ENCODE measurements at places on chromosomes 3 and 15.

DNA sequence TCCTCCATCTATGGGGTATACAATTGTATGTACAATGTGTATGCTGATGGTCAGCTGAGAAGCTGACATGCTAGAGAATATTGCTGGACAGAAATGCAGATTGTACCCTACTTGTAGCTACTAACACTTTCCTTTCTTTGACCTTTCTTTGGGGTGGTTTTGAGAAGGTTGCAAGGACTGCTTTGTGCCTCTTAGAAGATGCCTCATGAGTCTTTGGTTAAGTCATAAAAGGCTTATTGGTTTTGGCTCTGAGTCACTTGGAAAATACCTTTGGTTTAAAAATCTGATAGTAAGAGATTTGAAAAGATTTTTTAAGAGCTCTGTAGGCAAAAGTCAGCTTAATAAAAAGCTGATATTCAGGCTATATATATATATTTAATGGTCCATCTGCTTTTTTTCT, 71.5 kb downstream of the ZMAT3 start:
- DNase-seq, result no peak

DNA sequence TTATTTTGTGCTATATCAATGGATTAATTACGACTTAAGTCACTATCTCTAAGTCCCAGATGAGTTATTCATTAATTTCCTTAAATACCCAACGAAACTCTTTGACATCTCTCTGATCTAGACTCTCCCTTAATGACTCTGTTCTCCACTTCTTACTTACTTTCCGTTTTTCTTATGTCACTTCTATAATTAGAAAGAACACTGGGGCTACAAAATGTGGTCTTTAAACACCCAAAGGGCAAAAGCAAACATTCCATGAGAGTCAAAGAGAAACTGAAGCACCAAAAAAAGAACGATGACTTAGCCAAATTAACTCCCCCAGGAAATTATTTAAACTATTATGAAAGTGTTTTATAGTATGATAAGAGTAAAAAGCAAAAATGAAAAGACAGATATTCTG, 166.4 kb upstream of the UBE2E2 start:
- DNase-seq, result no peak

DNA sequence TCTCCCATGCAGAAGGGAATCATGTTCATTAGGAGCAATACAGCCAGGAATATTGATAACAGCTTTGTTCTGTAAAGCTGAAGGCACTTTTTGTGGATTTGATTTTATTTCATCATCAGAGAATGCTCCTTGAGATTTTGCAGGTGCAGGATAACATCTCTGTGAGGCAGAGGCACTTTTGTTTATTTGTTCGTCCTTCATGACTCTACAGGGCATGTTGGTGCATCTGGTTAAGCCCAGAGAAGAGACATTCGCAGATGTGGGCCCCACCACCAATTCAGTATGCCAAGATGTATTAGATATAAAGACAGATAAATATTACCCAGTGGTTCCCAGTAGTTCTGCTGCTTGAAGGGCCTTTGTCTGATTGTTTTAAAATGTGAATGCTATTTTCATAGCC, 368.1 kb upstream of the SEMA6D start:
- DNase-seq, result no peak

DNA sequence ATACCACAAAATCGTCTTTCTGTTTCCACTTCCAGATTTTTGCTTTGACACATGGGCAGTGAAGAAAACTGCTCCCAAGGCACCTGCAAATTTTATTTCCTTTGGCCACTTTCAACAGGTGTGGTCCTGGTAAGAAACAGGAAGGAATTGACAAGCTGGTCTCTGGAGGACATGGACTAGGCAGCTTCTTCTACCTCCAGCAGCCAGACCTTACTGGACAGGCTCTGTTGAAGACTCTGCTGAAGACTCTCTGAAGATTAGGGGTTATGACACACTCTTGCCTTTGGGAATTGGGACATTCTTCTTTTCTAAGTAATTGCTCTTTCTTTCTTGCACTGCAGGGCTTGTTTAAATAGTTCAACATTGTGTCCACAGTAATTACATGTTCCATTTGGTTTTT, 147.7 kb upstream of the DCBLD2 start:
- DNase-seq, result no peak

DNA sequence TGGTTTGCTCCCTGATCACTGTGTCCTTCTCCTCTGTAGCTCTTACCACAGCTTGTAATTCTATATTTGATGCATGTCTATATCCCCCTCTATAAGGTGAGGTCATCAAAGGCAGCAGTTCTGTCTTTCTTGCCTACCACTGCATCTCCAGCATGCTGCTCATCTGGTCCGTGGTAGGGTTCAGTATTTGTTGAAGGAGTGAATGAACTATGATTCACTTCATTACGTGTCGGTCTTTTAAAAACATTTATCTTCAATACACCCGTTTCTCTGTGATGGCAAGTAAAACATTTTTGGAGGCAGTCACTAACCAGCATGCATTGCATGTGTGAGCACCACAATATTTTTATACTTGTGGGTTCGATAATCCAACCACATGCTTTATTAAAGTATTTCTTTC, 27.6 kb downstream of the CHST14 start:
- DNase-seq, result no peak

DNA sequence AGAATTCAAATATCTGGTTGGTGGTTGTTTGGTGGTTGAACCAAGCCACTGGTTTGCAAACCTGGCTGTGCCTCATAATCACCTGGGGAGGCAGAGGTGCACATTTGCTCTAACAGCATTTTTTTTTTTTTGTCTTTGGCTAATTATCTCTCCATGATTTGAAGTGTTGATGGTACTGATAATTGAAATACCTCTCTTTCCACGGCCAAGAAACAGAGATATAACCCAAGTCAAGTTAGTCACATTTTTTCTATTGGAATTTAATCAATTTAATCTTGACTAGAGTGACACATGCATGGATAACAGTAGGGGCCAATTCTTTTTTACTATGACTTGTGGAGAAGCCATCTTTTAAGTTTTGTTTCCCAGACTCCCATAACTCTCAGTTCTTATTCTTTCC, 37.5 kb upstream of the SUCLG2 start:
- DNase-seq, result no peak

GRCh38 chr3:56408761-56409196, 59.5 kb downstream of the ERC2 start:
- DNase-seq, result no peak

- no peak for DNase-seq
Measured at GRCh38 chr3:194329583-194329965, 21.6 kb downstream of the CPN2 start.

GRCh38 chr3:52171514-52172261, 17.5 kb upstream of the POC1A start:
- DNase-seq, result no peak

DNA sequence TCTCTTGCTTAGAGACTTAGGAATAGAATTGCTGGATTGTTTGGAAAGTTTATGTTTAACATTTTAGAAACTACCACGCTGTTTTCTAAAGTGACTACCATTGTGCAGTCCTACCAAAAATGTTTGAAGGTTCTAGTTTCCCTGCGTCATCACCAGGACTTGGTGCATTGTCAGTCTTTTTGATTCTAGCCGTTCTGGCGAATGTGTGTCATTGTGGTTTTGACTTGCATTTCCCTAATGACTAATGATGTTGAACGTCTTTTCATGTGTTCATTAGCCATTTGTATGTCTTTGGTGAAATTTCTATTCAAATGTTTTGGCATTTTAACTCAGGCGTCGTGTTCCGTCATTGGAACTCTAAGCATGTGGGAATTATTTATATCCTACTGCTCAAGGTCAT, 58.0 kb downstream of the CHD2 start:
- no peak for DNase-seq

DNA sequence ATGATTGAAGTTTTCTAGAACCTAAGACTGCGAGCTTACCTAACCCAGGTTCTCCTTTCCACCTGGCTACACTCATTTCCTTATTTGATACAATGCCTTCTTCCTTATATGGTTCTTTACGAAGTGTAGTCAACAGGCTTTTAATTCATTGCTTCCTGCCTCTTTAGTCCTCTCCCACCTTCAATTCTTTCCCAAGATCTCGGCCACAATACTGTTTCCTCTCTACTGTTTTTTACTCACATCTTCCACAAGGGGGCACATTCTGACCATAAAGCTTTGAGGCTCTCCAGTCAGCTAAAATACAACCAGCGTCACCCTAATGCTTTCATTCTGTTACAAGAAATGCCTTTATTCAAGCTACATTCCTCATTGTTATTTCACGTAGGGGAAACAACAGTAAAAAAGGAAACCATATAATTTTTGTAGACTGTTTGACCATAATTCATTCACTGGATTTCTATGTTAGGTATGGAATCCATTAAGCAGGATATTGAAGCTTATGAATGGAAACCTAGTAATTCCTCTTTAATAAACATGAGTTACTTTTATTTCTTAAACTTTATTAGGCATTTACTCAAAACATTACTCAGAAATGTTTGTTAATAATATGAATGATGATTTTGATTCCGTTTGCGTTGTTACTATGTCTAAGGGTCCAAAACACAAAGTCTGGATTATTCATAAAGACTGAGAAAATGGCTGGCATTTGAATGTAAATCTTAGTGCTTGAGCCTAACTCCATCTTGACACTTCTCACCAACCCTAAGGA, 29.5 kb upstream of the VEPH1 start:
- DNase-seq, result peak; percentile 66

GRCh38 chr15:78618064-78618463, 2.7 kb downstream of the CHRNA3 start:
- no peak for DNase-seq

GRCh38 chr3:64684715-64685261, 3.0 kb downstream of the ADAMTS9 start:
- no peak for DNase-seq

DNA sequence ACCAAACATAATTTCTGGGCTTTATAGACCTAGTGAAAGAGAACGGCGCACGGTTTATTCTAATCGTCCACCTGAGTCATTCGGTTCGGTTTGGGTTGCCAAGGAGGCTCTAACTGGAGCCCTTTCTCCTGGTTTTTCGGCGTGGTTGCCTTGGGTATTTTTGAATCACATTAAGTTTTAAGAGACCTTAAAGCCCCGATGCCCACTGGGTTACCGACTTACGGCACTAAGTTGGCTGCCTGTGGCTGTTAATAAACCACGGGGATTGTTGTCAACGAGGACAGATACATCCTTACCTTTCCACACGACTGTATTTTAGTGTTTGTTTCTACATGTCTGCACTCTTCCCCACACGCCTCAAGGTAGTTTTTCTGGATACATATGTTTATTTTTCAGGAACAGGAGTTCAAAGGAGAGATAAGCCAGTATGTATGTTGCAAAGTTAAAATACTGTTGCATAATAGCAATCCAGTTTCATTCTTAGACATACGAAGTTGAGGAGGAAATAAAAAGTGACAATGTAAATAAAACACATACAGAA, 1.2 kb upstream of the ANP32A start:
- peak; percentile 81 for DNase-seq

DNA sequence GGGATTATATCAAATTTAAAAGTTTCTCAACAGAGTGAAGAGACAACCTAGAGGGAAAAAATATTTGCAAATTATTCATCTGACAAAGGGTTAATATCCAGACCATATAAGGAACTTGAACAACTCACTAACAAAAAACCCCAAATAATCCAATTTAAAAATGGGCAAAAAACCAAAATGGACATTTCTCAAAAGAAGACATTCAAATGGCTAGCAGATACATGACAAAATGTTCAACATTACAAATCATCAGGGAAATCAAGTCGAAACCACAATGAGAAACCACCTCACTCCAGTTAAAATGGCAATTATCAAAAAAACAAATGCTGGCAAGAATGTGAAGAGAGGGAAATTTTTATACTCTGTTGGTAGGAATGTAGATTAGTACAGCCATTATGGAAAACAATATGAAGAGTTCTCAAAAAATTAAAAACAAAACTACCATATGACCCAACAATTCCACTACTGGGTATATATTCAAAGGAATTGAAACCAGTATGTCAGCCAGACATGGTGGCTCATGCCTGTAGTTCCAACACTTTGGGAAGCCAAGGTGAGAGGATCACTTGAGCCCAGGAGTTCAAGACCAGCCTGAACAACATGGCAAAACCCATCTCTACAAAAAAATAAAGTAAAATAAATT, 88.5 kb downstream of the CSNK1G1 start:
- no peak for DNase-seq

- no peak for DNase-seq
Measured at GRCh38 chr15:79154483-79155135, 64.0 kb upstream of the RASGRF1 start.

DNA sequence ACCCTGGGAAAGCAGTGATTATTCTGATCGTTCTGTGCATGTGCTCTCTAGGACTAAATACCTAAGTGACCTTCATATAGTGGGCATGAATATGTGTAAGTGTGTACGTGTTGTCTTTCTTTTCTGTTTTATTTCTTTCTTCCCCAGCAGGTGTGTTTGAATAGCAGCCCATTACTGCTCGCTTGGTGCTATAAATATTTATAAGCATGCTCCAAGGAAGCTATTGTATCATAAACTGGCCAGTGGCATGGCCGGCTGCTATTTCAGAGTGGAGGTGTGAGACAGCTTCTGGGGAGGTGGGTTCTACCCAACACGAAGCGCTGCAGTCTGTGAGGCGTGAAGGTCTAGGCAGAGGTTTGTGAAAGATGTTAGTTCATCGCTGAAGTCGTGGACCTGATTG, 641.8 kb downstream of the NTRK3 start:
- no peak for DNase-seq

DNA sequence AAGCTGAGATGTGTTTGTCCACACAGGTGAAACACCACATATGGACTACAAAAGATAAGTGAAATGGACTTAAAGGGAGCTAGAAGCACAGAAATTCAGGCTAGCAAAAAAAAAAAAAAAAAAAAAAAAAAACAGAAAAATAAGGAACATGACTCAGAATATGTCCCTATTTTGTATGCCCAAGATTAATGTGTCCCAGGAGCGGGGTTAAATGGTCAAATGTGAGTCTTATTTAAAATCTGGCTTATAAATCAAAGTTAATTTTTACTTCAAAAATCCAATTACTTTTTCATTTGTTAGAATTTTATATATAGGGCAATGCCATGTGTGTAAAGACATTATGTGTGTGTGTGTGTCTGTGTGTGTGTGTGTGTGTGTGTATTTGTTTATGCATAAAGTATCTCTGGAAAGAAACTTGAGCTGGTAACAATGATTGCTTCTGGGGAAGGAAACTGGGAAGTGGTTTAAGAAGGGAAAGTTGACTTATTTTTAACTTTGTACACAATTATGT, 986.5 kb downstream of the ROBO2 start:
- DNase-seq, result no peak

DNA sequence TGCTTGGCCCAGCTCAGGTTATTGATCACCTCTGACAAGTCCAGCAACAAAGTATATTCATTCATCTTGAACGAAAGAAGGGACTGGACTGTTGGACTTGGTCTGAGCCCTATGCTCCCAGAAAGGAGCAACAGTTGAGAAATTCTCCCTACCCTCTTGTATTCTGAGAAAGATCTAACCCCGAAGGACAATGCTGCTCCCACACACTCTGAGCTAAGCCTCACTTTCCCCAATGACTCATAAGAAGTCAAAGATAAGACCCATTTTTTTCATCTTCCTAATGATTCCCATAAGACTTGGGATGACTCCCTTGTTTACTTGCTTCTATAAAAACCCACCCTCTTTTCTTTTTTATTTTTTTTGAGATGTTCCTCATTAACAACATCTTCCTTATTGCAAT, 549.4 kb upstream of the MDFIC2 start:
- DNase-seq, result no peak

- no peak for DNase-seq
Measured at GRCh38 chr15:67178569-67179210, 75.8 kb downstream of the AAGAB start.

GRCh38 chr15:84586696-84587095, 14.1 kb upstream of the ZSCAN2 start:
- DNase-seq, result no peak

All from MV-4-11 (cell line).